ENCODE measurements at places on chromosomes 6 and 20.
A peak's percentile ranks its signal among the peaks of the same experiment; 100 is the strongest.

GRCh38 chr6:168137024-168137423, 58.0 kb upstream of the FRMD1 start:
- DNase-seq, result no peak

- DNase-seq, result no peak
Observed at GRCh38 chr6:105851606-105852005, 234.5 kb upstream of the PRDM1 start.

- no peak for DNase-seq
Observed at GRCh38 chr20:49811825-49812506, 662 bp upstream of the SLC9A8 start.

DNA sequence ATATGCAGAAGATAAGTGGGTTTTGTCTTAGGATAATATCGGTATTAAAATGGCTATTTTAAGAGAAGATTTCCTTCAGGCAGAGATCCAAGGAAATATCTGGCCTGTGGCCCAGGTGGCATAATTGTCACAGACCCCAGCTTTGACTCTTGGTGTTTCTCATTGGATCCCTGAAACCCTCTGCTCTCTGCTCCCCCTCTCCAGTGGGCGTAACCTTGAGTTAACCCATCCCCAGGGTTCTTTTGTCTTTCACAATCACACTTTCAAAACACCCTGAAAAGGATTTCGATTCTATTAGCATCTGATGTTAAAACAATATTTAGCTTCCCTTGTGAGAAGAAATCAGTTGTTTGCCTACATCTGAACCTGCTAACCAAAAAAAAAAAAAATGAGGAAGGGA, 7.2 kb downstream of the SSTR4 start:
- no peak for DNase-seq

DNA sequence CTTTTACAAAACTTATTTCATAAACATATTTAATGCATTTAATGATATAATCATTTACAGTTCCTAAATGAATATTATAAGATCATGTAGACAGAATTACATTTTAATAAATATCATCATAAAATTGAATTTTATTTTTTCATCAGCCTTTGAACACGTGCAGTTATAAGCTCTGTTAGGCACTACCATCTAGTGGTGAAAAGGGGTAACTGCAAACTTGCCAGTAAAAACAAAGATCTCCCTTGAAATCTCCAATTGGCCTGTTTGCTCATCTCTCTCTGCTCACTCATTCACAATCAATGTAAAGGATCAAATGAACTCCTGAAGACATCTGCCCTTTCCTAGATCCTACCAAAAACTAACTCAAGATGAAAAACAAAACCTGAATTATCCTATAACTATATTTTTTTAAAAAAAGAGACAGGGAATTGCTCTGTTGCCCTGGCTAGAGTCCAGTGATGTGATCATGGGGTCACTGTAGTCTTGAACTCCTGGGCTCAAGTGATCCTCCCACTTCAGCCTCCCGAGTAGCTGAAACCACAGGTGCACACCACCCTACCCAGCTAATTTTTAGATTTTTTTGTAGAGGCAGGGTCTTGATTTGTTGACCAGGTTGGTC, 31.7 kb downstream of the SAMHD1 start:
- DNase-seq, result peak; percentile 40

- no peak for DNase-seq
Observed at GRCh38 chr20:63911176-63911575, 16.2 kb downstream of the DNAJC5 start.
